Activated CD4-positive, alpha-beta memory T cell treated with anti-CD3 and anti-CD28 coated beads for 36 hours (primary cell): ENCODE measurements at places on chromosomes 6 and 20.

GRCh38 chr20:57160985-57161384 is 105.5 kb downstream of the BMP7 start:
- no peak for DNase-seq

DNA sequence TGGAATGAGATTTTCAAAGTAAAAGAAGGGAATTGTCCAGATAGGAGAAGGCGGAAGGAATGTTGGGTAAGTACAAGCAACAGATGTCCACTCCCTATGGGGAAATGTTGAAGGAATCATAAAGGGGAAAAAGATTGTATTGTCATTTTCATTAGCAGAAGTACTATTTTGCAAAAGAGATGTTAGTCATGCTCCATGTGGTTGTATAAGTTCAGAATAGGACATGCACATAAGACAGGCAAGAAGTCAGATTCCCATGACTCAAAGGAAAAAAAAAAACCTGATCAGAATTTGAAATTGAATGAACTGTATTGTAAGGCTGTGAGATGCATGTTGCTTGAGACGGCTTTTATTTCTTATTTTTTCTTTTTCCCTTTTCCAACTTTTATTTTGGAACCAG is 36.8 kb downstream of the GRM1 start:
- no peak for DNase-seq

- no peak for DNase-seq
Measured at GRCh38 chr20:23178806-23179205, 92.7 kb upstream of the CD93 start.

GRCh38 chr6:56004426-56004825 is 129.0 kb upstream of the BMP5 start:
- DNase-seq = no peak

GRCh38 chr6:133466680-133467079 is 225.5 kb downstream of the EYA4 start:
- no peak for DNase-seq

GRCh38 chr6:82380566-82381185 is 17.1 kb downstream of the TPBG start:
- DNase-seq = no peak

DNA sequence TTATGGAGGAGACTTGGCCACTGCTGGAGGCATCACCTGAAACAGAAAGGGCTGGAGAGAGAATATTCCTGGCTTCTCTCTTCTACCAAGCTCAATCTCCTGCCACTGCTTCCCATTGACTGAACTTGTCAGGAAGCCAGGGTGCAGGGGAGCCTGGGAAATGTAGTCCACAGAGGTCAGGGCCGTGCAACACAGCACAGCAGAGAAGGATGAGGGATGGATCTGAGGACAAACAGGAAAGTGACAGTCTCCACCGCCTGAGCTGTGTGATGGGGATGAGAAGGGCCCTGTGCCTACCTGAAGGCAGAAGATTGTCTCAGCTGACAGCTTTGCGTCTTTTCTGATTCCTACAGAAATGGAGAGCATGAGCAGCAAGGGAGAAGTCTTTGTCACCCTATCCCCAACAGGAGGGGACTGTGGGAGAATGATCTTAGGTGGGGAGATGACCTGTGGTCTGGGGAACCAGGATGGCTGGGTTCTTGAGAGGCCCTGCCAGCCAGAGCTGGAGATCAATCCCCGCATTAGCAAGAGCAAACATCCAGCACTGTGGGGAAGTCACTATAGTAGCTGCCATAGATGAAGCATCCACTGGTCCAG is 114.2 kb downstream of the SNX5 start:
- no peak for DNase-seq

- no peak for DNase-seq
Measured at GRCh38 chr6:166365221-166365620, 17.5 kb downstream of the MPC1 start.

GRCh38 chr6:169811521-169812256 is 60.3 kb downstream of the ERMARD start:
- no peak for DNase-seq

DNA sequence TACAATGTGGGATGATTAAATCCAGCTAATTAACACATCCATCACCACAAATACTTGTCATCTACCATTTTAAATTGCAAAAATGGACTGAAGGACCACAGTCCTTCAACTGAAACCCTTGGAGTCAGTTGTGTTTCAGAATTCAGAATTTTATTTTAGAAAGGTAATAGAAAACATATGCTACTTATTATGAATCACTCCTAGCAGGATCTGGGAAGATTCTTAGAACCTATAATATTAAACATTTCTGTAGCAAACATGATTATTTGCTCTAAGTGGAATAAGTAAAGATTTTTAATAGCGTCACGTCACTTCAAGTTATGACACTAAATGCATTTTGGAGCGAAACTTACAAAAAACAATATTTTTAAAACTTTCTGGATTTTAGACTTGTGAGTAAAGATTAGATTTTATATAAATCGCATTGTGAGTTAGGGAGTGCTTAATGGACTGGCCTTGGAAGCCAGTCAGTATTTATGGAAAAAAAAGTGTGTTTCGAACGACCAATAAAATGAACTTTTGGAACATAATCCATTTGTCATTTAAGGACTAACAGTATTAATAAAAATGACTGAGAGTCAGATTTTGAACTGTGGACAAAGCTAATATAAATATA is 71.8 kb upstream of the PHACTR2 start:
- DNase-seq = no peak

DNA sequence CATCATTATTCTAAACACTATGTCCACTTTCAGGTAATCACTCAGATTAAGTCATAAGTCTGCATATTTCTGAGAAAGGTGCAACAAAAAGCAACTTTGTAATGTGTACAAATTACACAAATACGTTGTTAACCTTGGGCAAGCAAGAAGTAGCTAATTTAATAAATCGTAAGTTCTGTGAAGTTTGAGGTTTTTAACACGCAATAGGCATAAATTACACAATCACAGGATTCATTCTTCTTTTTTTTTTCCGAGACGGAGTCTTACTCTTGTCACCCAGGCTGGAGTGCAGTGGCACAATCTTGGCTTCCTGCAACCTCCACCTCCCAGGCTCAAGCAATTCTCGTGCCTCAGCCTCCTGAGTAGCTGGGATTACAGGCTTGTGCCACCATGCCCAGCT is 57.2 kb upstream of the F13A1 start:
- DNase-seq = no peak

DNA sequence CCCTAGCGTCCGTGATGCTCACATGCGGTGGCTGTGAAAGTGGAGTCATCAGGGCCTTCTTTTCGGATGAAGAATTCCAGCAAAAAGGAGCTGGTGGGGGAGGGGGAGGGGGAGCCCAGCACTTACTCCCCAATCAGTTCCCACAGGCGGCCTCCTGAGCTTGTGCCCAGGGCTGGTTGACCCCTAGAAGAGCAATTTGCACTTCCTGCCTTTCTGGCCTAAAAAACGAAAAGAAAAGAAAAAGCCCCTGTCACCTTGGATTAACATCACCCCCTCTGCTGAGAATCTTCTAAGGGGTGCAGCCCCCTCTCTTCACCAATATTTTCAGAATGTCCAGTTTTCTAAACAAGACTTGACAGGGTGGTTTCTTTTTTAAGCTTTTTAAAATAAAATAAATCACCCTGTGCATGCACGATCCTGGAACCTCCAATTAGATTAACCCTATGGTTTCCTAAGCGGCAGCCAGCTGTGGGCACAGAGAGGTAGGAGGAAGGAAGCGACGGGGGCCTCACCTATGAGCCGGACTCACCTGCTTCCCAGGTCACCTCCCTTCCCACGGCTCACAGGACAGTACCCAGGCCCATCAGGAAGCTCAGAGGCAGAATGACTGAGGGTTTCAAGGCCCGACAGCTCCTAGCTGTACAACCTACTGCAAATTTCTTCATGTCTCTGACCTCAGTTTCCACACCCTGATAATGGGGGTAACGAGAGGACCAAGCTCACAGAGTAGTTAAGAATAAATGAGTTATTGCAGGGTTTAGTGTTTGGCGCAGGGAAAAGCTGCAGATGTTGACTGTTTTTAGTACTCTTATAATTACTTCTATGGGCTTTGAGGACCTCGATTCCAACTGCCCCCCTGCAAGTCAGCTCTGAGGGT is 10.5 kb upstream of the TGM2 start:
- no peak for DNase-seq

DNA sequence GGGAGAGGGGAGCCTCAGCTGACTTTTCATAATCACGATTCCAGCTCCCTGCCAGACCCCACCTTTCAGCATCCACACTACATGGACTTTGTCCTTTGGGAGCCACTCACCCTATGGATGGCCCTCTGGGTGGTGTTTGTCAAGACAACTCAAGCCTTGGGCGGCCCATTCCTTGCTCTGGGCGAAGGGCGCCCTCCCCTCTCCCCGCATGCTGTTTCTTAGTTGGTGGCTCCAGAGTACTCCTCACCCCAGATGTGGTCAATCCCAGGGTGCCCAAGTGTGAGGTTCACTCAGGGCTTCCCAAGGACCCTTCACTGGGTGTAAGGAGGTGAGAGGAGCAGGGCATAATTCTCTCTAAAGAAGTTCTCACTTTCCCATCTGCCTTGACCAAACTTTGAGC is 710.0 kb downstream of the QKI start:
- DNase-seq = no peak

- DNase-seq = no peak
Measured at GRCh38 chr20:47318027-47318585, 38.4 kb downstream of the ZMYND8 start.

DNA sequence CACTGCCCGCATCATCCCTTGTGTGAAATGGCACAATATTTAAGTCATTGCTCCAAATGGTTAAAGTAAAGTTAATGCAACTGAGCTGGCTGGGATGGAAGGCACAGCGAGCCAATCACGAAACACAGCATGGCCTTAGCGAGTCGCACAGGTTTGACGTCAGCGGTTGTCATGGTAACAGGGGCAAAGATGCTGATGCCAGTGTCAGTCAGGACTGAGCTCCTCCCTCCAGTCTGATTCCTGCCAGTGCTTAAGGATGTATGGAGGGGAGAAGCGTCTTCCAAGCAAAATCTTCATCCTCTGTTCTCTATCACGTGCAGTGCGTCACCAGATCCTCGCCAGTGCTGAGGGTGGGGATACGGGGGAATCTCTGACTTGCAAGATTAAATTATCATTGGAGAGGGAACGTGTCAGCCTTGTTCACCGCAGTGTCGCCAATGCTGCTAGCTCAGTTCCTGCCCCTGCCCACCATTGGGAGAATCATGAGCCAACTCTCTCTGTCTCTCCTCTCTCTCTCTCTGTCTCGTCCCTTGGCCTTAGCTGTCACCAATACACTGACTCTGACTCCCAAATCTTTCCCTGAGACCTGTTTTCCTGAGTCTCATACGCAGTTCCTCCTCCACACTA is 24.5 kb downstream of the TSPYL4 start:
- DNase-seq = peak; percentile 41

GRCh38 chr20:3751675-3752385 is 15.7 kb downstream of the ADISSP start:
- DNase-seq = peak; percentile 72

DNA sequence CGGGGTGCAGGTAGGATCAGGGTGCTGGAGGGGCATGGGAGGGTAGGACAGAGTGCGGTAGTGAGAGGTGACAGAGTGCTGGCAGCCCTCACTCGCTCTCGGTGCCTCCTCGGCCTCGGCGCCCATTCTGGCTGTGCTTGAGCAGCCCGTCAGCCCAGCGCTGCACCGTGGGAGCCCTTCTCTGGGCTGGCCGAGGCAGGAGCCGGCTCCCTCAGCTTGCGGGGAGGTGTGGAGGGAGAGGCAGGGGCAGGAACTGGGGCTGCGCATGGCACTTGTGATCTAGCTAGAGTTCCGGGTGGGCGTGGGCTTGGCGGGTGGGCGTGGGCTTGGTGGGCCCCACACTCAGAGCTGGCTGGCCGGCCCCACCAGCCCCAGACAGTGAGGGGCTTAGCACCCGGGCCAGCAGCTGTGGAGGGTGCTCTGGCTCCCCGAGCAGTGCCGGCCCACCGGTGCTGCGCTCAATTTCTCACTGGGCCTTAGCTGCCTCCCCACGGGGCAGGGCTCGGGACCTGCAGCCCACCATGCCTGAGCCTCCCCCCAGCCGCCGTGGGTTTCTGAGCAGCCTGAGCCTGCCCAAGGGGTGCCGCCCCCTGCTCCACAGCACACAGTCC is 112.8 kb upstream of the DUSP22 start:
- DNase-seq = no peak

DNA sequence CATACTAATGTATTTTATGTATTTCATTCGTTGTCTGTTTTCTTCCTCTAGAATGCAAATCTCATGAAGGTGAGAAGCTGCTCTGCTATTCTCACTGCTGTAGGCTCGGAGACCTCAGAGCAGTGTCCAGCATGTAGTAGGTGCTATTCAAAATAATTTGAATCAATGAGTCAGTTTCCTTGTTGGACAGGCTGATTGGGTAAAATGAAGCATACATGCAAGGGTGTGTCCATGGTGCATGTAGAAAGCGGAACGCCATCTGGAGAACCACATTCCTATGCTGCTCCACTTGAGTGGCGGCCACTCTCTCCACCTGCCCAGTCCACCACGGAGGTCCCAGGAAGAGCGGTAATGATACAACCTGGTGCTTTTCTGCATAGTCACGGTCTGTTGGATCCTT is 412.1 kb downstream of the QKI start:
- DNase-seq = no peak

GRCh38 chr6:26157251-26158075 is 70.2 kb downstream of the HFE start:
- peak; percentile 89 for DNase-seq

DNA sequence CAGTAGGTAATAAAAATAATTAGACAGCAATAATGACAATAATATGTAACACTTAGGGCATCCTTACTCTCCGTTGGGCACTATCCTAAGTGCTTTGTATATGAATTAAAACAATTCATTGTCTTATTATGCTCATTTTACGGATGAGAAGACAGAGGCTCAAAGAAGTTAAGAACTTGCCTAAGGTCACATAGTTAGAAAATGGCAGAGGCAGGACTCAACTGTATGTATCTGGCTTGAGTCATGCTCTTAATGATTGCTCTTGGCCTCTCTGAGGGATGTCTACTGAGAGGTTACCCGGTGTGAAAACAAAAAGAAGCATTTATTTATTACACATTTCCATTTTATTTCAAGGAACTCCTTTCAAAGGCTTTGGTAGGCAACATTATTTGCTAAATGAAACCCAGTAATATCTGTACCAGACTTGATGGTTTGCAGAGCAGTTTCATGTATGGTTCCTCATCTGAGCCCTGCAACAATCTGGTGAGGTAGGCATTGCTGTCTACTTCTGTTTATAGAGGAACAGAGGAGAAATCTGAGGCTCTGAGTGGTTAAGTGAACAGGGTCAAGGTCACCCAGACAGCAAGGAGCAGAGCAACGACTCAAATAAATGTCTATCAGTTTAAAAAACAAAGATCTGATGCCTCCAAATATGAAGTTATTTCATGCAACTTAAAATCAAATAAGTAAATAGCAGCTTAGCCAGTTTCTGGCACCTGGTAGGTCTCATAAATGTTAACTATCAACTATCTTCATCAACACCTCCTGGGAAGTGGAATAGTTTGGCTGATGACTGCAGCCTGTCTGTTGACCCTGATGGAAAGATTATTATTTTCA is 4.2 kb upstream of the PARD6B start:
- DNase-seq = peak; percentile 13
